Lung (tissue), 17 donors: ENCODE measurements at places on chromosomes 11 and 22.

GRCh38 chr11:73662445-73663157 lies 16.2 kb downstream of the PLEKHB1 start:
- DNase-seq, result no peak

DNA sequence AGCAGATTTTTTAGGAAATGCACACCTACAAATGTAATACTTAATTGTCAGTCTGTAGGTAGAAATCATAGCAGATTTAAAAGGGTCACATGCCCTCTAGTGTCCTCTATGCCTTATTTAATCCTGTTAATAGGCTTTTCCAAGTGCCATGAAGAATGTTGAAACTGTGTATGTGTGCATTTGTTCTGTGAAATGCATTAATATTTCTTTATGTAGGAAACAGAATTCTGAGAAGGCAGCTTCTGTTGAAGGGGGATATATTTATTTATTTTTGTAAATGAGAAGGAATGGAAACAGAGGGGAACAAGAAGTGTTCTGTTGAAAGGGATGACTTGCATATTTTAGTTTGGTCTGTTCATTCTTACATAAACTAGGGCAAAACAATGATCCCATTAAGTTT lies 51.0 kb downstream of the SVIP start:
- DNase-seq, result no peak

DNA sequence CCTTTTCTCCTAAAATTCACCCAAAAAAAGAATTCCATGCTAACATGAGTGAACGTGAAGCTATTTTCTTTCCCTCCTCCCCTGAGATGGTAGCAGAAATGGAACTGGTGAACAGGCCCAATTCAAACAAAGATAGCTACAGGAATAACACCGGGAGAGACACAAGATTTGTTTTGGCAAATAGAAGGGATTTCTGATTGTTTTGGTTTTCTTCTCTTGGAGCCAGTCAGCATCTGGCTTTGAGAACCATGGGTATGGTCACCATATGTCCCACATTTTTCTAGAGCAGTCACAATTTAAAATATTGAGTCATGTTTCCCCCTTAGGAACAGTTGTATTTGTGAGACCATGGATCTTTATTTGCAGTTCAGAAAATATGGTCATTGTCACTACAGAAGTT lies 214.1 kb downstream of the FAM76B start:
- DNase-seq, result no peak

- DNase-seq, result no peak
These were observed 47.0 kb upstream of the CARS1 start for GRCh38 chr11:3104051-3104714.

DNA sequence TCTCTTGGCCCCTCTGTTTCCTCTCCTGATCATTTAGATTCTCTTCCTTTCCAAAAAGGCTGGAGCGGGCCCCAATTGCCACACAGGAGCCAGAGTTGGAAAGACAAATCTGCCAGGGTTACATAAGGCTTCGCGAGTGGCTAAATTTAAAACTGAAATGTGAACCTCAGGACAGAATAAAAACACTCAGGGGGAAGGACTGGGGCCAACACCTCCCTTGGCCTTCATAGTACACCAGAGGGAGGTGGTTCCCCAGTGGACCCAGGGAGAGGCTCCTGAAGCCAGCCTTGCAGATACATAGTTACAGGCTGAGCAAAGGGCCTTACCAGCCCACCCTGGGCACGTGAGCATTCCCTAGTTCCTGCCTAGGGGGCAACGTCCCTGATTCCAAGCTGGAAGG lies 150.1 kb downstream of the MN1 start:
- DNase-seq, result no peak

GRCh38 chr11:76794371-76795289 lies 11.5 kb downstream of the TSKU start:
- DNase-seq, result no peak

- peak; percentile 9 for DNase-seq
These were observed 2.5 kb upstream of the ASCL2 start for GRCh38 chr11:2272946-2273280.

DNA sequence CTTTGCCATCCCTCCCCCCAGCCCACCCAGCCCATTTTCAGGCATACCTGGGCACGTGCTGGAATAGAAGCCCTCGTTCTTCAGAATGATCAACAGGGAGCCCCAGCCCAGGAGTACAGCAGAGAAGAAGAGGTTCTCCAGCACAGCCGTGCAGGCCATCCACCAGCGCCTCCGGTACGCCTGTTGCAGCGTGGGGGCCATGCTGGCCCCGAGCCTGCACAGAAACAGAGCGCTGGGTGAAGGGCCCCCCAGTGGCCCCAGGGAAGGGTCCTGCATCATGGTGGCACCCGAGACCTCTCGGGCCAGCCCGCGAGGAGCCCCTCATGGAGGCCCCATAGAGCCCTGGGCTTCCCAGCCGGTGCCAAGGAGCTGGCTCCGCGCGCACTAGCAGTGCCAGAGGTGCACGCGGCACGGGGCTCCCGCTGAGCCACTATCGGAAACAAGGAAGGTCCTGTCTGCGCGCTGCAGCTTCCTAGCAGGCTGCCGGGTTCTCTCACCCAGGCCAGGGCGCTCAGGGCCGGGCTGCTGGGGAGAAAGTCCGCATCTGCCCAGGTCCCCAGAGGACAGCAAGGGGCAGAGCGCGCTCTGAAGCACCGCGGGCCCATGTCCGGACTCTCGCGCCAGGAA lies 1.5 kb downstream of the SLC43A1 start:
- peak; percentile 36 for DNase-seq

DNA sequence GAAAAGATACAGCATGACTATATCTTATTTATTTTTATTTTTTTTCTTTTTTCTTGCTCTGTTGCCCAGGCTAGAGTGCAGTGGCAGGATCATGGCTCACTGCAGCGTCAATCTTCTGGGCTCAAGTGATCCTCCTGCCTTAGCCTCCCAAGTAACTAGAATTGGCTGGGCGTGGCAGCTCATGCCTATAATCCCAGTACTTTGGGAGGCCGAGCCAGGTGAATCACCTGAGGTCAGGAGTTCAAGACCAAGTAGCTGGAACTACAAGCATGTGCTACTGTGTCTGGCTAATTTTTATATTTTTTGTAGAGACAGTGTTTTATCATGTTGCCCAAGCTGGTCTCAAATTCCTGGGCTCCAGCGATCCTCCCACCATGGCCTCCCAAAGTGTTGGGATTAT lies 28.3 kb upstream of the CCDC134 start:
- DNase-seq, result no peak

GRCh38 chr22:29992341-29993275 lies 87.7 kb upstream of the HORMAD2 start:
- no peak for DNase-seq

DNA sequence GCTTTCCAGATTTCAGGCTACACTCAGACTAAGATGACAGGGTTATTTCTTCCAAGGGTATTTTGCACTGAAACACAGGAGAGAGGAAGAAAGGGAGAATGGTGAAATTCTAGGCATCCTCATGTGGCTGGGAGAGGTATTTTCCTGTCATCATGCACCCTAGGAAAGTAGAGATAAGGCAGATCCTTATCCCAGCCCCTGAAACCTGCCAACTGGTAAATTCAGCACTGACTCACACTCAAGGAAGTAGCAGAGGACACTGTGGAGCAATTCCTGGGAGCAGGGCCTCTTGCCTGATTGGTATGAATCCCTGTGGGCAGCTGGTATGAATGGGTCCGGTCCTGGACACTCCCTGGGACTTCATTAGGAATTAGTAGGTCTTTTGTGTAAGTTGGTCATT lies 37.6 kb upstream of the SLC5A1 start:
- no peak for DNase-seq

DNA sequence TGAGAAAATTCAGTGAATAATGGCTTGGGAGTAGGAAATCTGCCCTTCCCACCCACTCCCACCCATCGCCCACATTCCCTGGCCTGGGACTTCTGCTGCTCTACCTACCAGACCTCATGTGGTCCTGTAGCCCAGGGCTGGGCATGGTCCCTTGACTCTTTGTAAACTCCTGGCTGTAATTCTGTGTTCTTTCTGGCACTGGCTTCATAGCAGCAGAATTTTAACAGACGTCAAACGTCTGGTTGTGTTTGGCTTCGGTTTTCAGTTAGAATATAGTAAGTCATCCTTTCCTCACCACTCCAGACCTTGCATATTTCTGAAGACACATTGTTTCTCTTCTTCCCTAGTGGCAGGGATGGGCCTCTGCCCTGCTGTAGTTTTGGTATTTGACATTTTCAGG lies 210.6 kb downstream of the CSNK2A3 start:
- DNase-seq, result no peak

DNA sequence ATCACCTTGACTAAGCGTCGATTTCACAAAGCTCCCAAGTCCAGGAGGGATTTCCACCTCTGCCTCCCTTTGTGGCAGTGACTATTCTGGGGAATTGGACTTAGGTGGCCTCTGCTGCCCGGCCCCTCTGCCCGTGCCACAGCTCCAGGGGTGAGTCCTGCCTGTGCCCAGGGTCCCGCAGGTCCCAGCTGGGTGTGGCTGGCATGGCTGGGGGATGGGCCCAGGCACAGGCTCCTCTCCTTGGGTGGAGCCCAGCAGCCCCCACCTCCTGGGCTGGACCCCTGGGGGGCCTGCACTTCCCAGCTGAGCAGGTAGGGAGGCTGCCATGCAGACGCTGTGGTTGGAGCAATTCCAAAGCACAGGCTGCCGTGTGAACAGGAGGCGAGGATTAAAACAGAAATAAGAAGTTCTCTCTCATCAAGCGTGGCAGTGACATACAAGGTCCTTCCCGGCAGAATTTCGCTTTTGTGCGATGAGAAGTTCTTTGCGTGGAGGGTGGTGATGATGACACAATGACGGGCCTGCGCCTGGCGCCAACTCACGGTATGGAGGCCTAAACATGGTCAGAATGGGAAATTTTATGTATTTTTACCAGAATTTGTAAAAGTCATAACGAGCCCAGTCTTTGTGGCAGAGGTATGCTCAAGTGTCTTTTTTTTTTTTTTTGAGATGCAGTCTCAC lies 107.3 kb downstream of the BRD1 start:
- DNase-seq, result no peak

DNA sequence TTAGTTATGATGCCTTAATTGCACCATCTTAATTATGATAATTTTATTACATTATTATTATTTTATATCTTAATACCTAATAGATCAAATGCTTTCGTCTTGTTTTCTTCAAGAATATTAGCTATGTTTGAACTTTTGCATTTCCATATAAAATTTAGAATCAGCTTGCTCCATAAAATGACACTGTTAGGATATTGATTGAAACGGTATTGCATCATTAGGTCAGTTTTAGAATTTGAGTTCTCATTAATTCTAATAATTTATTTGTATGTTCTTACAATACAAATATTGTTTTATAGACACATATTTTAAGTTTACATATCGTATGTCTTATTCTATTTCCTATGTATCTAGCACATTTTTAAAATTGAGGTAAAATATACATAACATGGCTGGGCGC lies 6.7 kb downstream of the CFAP68 start:
- DNase-seq, result no peak

DNA sequence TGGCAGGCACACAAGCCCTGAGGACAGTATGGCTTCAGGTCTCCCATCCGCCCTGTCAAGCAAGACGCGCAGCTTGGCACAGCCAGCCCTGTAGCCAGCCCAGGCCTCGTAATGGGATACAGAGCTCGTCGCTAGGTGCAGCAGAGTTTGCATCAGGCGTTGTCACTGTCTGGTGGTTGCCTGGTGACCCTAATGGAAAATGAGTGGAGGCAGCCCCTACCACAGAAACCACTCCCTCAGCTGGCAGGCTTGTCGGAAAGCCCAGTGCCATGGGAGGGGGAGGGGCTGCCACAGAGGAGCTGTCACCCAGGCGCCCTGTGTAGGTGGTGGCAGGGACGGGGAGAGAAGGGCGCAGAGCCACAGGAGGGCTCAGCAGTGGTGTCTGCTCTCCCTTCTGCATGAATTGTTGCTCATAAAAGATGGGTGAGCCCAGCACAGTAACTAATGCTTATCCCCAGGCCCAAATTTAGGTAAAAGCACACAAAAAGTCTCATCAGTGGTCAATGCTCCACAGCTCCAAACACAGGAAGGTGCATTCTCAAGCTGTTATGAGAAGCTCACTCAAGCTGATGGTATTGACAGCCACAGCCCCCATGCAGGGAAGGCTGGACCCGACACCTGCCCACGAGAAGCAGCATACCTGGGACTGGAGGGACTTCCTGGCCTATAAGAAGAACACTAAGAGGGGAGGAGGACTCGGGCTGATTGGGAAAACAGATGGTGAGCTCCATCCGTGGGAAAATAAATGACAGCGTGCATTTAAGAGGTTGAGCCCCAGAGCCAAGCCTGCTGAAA lies 164.6 kb downstream of the ETS1 start:
- DNase-seq, result no peak

GRCh38 chr11:128291835-128292234 lies 295.5 kb downstream of the ETS1 start:
- no peak for DNase-seq

DNA sequence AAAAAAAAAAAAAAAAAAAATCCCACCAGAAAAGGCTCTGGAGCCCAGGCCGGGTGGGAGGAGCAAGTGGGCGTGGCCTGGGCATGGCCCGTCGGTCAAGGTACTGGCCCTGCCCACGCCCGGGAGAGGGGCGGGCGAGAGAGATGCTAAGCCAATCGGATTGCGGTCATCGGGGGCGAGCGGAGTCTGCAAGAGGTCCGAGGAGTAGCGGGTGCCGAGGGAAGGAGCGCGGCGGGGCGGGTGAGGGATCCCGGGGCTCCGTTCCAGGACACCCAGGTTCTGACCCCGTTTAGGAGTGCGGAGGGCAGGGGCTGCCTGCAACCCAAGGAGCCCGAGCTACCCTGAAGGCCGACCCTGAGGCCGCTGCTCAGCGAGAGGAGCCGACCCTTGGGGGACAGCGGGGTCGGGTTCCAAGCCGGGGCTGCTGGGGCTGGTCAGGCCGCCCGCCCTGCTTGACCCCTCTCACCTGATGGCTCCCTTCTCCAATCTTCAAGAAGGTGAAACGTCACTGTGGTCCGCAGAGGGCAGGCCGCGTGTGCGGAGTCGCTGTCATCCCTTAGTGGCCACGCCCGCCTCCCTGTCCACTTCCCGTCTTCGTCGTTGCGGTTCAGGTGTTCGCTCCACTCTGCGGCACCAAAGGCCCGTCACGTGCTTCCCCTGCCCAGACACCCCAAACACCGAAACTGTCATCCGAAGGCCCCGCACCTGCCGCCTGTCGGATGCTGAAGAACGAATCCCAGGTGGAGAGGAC lies 11.1 kb upstream of the TAB1 start:
- peak; percentile 90 for DNase-seq

DNA sequence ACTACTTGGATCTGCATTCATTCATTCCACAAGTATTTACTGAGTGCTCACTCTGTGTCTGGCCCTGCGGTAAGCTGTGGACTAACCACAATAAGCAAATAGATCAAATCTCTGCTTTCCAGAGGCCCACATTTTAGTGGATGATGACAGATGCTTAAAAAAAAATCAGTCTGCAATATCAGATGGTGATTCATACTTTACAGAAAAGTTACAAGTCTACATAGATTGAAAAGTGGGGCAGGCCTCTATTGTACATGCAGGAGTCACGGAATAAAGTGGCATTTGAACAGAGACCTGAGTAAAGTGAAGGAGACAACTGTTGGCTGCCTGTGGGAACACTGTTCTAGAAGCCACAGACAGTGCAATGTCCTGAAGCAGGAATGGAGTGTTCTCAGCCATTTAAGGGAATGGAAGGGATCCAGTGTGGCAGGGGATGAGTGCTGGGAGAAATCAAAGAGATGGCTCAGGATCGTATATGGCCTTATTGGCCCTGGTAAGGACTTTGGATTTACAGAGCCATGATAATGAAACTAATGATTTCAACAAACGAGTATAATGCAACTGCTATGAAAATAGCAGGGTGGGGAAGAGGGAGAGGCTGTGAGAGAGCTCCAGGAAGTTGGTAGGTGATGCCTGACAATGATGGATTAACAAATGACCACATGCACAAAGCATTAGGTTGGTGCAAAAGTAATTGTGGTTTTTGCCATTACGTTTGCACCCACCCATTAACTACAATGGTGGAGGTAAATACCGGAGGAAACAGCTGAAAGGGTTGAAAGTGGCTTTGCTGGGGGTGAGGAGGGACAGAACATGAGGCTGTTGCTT lies 31.1 kb downstream of the TMEM45B start:
- DNase-seq, result no peak
